ENCODE measurements at places on chromosomes 6 and 20.

- no peak for DNase-seq
Measured at GRCh38 chr6:169183233-169183632, 70.4 kb downstream of the THBS2 start.

- DNase-seq: no peak
Measured at GRCh38 chr6:126077810-126078776, 91.8 kb downstream of the TRMT11 start.

- DNase-seq: no peak
Measured at GRCh38 chr6:7264041-7264440, 49.0 kb downstream of the SSR1 start.

GRCh38 chr6:53281518-53282215, 67.1 kb downstream of the ELOVL5 start:
- no peak for DNase-seq

DNA sequence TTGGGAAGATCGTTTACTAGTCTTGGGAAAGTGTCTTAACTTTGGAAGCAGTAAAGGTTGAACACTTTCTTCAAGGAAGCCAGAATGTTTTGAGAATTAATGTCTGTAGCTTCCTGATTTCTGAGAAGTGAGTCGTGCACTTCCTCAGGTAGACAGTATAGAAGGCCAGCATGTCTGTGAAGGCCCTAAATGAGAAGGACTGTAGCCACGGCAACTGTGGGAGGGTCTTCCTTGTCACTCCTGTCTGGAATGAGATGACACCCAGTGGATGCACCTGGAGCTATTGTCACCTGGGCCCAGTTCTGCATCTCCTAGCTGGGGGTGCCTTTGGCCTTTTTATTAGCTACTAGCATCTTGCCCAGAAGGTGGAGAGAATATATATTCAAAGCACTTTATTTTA, 8.8 kb downstream of the STX16 start:
- no peak for DNase-seq

GRCh38 chr20:37954190-37954589, 51.3 kb downstream of the VSTM2L start:
- DNase-seq: no peak

- DNase-seq: no peak
Measured at GRCh38 chr6:101203664-101204063, 189.8 kb upstream of the GRIK2 start.

GRCh38 chr6:43997345-43997677, 129.9 kb downstream of the MRPL14 start:
- no peak for DNase-seq

GRCh38 chr6:113699239-113699638, 157.9 kb upstream of the MARCKS start:
- DNase-seq: no peak

DNA sequence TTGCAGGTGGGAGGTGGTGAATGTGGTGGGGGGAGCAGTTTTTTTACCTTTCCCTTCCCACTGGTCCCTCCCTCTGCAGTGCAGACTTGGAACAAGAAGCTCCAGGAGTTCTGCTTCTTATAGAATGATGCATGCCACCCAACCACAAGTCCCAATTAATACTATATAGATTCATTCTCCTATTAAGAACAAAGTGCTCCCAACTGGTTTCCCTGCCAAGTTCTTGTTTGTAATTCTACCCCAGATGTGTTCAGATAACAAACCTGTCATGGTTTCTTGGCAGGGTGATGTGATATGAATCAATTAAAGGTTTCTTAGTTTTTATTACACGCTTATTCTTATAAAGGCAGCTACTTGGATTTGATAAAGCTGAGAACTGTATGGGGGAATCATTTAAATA, 23.9 kb downstream of the HDDC2 start:
- no peak for DNase-seq

GRCh38 chr6:345747-346385, 45.7 kb upstream of the IRF4 start:
- no peak for DNase-seq

DNA sequence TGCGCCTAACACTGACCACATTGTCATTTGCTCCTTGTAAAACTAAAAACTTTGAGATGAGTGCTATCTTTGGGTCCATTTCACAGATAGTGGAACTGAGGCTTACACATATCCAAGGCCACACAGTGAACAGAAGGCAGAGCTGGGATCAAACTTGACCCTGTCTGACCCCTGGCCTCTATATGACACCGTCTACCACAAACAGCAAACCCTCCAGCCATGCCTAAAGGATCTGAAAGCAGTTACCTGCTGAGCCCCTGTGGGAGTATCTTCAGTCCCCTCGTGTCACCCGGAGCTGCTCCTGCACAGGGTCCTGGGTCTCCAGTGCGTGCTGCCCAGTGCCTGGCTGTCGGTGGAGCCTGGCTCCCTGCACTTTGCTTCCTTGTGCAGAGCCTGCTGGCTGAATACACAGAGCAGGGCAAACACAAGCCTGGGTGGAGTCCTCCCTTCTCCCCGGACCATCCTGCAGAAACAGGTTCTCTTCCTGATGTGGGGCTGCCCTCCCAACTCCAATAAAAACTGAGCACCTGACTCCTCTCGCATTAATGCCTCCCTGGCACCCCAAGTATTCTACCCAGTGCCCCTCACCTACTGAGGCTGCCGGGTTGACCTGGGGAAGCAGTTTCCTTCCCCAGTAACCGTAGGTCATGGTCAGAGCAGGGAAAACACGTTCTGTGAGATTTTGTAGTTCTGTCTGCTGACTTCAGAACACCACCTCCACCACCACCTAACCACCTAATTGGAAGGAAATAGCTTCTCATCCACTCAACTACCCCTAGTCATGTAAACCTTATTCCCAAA, at the start of gene BCAS1:
Gene BCAS1, minus strand, starts transcription at position 408 of the 801 bp plus-strand sequence. CDS start 11,876 bp downstream, outside the sequence.
- no peak for DNase-seq

- DNase-seq: no peak
Measured at GRCh38 chr20:16125816-16126215, 447.4 kb downstream of the KIF16B start.

GRCh38 chr20:10530883-10531282, 95.8 kb downstream of the SLX4IP start:
- DNase-seq: no peak

GRCh38 chr20:39877788-39878187, 811.2 kb downstream of the MAFB start:
- DNase-seq: no peak

- no peak for DNase-seq
Measured at GRCh38 chr6:157091243-157091642, 232.1 kb downstream of the TMEM242 start.

- DNase-seq: no peak
Measured at GRCh38 chr6:158321960-158322359, 9.7 kb downstream of the TULP4 start.

DNA sequence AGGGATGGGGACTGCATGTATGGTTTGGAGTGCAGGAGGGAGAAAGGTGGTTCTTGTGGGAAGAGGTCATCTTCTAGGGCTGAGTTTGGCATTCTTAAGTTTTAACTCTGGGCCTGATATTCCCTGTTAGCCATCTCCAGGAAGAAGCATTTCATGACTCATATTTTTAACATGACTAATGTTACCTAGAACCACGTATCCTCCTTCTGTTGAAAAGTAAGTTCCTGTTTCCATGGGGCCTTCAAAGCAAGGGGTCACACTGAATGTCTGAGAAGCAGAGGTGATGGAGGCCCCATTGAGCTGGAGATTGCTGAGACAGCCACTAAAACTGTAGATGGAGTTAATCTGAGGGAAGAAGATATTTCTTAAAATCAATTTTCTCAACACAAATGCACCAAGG, 30.2 kb downstream of the FAM229B start:
- no peak for DNase-seq

GRCh38 chr20:50975701-50976330, 17.2 kb downstream of the MOCS3 start:
- DNase-seq: no peak

GRCh38 chr6:118468682-118469465, 79.2 kb upstream of the PLN start:
- DNase-seq: no peak

- no peak for DNase-seq
Measured at GRCh38 chr6:159178847-159179246, 9.6 kb downstream of the FNDC1 start.

- DNase-seq: no peak
Measured at GRCh38 chr20:58360936-58361335, 28.1 kb upstream of the VAPB start.

DNA sequence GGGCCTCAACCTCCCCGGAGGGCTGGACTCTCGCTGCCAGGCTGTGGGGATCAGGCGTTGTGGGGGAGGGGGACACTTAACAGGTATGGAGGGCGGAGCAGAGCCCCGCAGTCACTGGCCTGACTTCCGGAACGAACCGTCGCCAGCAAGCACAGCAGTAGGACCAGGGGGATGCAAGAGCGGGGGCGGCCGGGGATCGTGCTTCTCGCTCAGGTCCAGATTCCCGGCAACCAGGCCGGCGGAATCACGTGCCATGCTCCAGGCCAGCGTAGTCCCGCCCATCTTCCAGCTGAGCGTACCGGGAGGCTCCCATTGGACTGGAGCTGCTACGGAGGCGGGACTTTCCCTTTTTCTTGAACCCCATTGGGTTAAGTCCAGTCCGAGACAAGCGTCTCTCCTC, 10.0 kb upstream of the POU5F1 start:
- DNase-seq: peak; percentile 70

DNA sequence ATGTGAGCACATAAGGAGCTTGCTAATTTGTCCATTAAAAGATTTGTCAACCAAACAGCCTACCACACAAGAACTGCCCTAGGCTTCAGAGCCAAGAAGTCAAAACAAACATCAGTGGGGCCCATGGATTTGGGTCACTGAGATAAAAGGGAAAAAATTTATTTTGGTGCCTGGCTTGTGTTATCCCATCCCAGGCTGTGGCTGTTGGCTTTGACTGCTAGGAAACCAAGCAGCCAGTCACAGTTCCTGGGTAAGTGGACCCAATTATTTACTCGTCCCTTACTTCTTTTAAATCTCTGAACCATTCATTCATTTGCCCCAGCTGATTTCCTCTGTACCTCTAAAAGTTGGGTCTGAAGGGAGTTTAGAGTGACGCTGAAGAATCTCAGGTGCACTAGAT, 41.3 kb downstream of the EDN1 start:
- DNase-seq: no peak

DNA sequence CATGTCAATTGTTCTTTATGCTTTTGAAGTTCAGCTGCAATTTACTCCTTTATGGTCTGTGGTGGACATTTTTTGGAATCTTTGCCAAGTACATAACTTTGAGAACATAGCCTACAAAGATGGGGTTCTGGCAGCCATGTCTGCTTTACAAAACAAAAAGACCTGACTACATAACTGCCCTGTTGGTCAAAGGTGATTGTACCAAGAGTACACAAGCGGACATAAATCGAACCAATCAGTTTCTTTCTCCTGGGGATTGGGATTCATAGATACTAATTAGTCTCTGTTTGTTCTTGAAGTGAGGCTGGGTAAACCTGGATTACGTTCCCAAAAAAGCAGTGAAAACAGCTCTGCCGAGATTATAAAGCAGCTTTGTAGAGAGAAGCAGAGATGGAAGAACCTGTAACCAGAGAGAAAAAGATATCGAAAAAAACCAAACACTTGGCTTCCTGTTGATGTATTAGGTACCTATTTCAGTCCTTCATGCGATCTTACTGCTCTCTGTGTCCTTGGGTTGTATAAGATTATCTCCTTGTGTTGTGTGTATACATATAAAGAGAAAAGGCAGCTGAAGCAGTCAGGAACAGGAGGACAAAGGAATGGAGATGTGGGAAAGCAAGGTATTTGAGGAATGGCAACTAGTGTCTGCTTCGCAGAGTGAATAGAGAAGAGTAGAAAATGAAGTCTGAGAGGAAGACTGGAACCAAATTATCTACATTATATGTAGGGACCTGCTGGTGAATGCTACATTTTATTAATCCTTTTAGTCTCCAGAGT, 2.7 kb upstream of the ZFAND3 start:
- DNase-seq: no peak

DNA sequence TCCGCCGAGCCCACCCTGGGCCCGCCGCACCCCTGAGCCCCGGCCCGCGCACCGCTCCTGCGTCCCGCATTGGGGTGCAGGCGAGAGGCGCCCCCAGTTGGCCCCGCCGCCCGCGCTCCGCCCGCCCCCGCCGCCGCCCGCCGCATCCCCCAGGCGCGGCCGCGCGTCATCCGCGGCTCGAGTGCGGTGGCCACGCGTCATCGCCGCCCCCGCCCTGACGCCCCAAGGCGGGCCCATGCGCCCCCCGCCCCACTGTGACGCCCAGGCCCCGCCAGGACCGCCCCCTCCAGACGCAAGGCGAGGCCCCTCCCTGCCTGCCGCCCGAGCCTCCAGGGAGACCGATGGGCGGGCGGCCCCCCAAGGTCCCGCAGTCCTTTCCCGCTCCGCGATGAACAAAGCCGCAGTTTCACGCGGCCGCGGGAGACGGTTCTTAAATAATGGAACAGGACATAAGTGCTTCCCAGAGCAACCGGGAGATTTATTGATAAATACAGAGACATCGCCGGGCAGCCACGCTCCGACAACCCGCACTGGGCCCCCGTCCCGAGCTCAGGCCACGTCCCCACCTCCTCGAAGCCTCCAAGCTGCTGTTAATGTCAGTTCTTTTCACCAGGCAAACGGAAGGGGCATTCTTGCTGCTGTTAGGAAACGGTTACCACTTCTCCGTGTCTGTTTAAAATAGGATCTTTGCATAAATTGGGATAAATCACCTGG, at the start of gene ANKRD60:
Gene ANKRD60, minus strand, starts transcription at position 170 of the 714 bp plus-strand sequence. Its CDS starts 0 bp downstream, at position 170.
- DNase-seq: no peak

- DNase-seq: no peak
Measured at GRCh38 chr6:32517654-32518445, 12.2 kb downstream of the HLA-DRB5 start.

- no peak for DNase-seq
Measured at GRCh38 chr6:105902401-105903031, 183.6 kb upstream of the PRDM1 start.

- DNase-seq: no peak
Measured at GRCh38 chr6:2881423-2881822, 21.7 kb downstream of the SERPINB9 start.

DNA sequence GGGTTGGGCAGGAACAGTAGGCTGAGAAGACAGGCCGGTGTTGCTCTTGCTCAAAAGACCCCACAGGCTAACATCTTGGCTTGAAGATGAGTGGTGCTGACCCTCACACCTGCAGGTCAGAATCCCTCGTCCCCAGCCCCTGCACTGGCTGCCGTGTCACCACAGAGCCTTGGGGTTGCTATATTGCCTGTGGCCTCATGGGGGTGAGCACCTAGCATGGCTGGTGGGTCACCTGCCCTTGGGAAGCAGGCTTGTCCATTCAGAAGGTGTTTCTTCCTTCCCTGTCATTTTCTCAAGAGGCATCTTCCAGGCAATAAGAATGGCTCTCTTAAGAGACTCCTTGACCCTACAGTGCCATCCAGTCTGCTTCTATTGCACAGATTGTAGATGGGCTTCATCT, 7.7 kb downstream of the SLC22A16 start:
- no peak for DNase-seq

DNA sequence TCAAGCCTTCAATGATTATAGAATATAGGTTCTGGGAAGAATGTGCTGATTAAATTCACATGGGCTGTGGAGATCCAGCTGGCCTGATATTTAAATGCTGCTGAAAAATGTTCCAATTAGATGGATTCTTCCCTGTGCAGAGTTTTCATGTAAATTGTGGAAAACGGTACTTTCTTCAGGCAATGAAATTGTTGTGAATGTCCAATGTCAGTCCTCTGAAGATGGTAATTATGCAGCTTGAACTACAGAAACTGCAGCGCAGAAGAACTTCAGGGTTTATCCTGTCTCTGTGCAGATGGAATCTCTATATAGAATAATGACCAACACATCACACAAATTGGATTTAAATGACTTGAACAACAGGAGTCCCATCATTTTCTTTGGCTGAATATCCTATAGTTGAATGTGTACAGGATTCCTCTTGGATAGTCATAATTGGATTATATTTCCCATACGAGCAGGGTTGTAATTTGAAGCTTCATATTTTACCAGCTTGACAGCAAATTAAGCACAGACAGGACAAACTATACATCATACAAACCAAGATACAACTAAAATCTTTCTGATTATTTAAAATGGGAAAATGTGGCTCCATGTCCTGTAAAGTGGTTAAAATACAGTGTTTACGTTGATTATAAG, 82.3 kb downstream of the CAP2 start:
- no peak for DNase-seq

Measured in GM12864 (cell line).